ENCODE measurements at places on chromosomes 6 and 20. TPM values are rescaled to one million over a fixed set of nuclear protein-coding genes. Genes with fewer than 3 reads are reported as not detected.

The SLC32A1 gene
- not detected for total RNA-seq

The EYA4 gene
- 0.65 TPM for total RNA-seq

The MYO6 gene
- 21.2 TPM for total RNA-seq

The CST5 gene
- not detected for total RNA-seq

The EDN1 gene
- 24.9 TPM for total RNA-seq

The MYBL2 gene
- total RNA-seq = 1.3 TPM

The MUC21 gene
- total RNA-seq = not detected

The TAAR2 gene
- not detected for total RNA-seq

The AGER gene
- total RNA-seq = 0.30 TPM

All from smooth muscle cell of the pulmonary artery (primary cell).